NB4 (cell line): ENCODE measurements at places on chromosomes 2 and 18.

DNA sequence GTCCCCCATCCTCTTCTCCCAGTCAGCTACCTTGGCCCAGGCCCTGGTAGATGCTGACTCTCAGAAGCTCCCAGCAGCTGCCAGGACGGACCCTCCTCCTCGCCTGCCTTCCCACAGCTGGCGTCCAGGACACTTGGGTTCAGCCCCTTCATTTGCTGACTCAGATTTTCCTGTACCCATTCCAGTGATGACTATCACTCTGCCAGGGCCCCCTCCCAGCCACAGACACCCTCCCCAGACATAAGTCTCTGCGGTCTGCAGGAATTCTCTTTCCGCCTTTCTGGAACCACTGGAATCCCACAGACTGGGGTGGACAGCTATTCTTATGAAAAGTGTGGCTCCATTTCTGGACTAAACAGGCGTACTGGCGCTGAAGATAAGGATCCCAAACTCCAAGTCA lies 260.3 kb upstream of the EPAS1 start:
- no peak for DNase-seq

GRCh38 chr2:54936766-54937165 lies 113.5 kb downstream of the RTN4 start:
- DNase-seq = no peak

- no peak for DNase-seq
Observed at GRCh38 chr18:70024093-70024492, 76.4 kb upstream of the CD226 start.

DNA sequence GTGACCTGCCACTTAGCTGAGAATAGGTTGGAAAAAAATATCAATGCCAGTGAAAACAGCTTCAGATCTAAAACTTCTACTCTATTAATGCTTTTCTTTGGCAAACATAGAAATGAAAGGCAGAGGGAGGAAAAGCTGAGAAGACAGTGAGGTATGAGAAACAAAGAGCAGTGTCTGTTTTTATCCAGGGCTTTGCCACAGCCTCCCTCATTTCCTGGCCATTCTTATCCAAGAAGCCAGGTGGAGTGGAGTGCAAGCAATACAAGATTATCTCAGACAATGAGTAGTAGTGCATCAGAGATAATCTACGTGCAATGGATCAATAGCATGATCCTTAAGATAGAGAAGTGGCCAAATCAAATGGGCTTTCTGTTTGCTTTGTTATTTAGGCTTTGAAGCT lies 808.7 kb upstream of the PIK3C3 start:
- DNase-seq = no peak

GRCh38 chr18:27546991-27547390 lies 361.9 kb upstream of the CHST9 start:
- no peak for DNase-seq

DNA sequence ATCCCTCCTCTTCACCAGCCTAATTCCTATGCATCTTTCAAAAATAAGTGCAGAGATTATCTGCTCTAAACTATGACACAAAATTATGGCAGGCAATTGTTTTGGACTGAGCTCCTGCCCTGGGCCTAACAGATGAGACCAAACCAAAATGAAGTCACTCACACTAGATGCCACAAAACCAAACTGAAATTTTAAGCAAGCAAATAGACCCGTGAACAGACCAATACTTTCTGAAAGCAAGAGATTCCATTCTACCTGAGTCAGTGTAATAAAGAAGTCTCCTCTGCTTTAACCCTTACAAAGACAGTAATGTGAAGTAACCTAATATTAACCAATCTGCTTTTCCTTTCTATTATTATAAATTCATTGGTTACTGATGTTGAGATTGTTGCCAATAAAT lies 84.3 kb downstream of the RIT2 start:
- no peak for DNase-seq

DNA sequence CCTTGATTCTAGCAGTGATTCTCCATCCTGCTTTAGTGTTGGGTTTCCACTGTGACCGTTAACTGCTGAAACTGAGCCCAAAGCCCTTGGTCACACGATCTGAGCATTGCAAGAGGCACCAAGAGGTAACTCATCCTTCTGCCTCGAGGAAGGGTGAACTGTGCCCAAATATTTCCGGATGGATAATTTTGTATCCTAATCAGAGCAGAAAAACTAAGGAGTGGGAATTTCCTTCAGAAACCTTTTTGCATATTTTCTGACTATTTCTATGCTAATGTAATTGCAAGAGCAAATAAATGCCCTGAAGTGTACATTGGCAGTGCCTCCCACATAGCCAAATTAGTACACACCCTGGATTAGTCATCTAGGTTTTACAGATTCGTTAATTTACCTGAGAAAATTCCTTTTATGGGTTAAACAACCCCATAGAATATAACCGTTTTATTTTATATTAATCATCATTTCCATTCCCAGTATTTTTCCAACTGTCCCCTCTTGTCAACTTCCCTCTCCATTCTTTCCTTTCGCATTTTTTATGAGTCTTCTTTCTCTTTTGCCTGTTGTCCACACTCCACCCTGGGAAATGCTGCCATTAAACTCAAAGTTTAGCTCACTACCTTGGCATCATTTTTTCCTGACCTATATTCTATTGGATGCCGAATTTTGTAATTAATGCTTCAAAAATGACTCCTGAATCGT lies 31.7 kb upstream of the COBLL1 start:
- DNase-seq = no peak

GRCh38 chr2:80026040-80026729 lies 278.4 kb downstream of the LRRTM1 start:
- DNase-seq = no peak

GRCh38 chr2:32058130-32058529 lies 5.2 kb upstream of the SPAST start:
- no peak for DNase-seq

DNA sequence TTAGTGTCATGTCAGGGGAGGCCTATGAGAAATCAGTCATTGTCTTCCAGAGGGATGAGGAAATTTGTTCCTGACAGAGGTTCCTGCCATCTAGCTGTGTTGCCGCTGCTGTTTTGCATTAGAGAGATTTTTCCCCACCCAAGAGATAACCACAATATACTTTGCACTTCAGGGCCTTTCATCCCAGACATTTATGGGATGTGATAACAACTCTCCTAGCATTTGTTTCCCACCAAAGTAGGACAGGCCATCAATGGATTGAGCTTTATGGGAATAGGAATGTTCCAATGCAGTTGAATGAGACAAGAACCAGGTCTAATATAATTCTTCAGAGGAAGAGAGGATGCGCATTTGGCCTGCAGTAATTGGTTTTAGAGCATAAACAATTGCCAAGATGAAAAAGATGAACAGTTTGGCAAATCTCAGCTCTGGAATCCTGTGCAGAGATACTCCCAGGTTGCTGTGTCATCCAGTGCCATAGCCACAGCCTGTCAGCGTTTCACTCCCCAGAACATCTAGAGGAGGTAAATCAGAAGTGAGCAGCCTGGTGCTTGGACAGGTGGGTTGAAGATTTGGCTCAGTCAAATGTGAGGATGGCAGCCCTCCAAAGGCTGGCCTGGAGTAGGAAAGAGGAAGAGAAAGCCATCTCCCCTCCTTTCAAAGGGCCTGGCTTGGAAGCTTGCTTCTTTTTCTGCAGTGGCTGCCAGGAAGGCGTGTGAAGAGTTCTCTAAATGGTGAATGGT lies 93.7 kb upstream of the SETBP1 start:
- no peak for DNase-seq

DNA sequence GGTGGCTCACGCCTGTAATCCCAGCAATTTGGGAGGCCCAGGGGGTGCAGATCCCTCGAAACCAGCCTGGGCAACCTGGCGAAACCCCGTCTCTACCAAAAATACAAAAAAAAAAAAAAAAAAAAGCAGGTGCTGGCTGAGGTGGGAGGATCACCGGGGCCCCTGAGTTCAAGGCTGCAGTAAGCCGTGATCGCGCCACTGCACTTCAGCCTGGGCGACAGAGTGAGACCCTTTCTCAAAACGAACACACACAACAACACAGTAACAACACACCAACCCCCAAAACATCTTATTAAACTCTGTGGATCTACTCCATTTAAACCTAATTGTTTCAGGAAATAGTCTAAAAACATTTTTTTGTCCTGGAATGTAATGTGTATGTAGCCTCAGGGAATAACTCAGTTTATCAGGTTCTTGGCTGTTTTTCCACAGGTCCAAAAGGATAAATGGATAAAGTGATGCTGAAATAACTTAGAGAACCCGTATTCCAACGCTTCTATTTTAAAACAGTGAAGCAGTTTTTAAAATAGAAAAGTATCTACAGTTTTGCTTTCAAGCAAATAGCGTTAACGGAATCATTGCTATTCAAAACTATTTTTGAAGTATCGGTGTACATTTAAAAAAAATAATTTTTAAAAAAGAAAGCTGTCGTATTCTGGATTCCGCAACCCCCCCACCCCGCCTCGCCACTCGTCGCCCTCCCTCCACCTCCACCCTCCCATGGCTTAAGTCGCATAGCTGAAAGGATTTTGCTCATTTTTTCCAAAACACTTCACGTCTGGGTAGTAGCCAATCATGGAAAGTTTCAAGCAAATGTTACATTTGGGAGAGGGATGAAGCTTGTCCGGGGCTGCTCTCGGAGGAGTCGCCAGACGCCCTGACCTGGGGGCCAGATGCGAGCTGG lies 895 bp upstream of the GLS start:
- DNase-seq = no peak

- no peak for DNase-seq
Observed at GRCh38 chr2:239132156-239132709, 268.6 kb downstream of the HDAC4 start.

GRCh38 chr2:50856016-50856541 lies 175.9 kb downstream of the NRXN1 start:
- DNase-seq = no peak

- DNase-seq = no peak
Observed at GRCh38 chr18:79483971-79484491, 88.3 kb downstream of the NFATC1 start.

- peak; percentile 23 for DNase-seq
Observed at GRCh38 chr2:6784291-6784690, 81.4 kb downstream of the CMPK2 start.

- DNase-seq = no peak
Observed at GRCh38 chr2:133655610-133656009, 87.3 kb upstream of the NCKAP5 start.

DNA sequence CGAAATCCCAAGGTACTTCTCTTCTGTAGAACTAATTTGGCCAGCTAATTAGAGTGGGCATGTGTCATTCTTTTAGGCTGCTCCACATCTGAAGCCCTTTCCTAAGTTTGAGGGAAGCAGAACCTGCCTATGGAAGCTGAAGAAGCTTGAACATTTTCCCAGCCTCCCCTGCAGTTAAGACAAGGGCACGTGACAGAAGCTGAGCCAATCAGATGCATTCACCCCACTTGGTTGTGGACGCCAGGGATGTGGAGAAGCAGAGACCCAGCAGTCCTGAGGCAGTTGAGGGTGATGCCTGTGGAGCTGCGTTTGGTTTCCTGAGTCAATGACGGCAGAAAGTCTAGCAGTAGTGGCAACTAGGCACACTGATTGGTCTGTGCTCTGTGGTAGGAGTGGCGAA lies 26.1 kb upstream of the CERS6 start:
- DNase-seq = no peak

DNA sequence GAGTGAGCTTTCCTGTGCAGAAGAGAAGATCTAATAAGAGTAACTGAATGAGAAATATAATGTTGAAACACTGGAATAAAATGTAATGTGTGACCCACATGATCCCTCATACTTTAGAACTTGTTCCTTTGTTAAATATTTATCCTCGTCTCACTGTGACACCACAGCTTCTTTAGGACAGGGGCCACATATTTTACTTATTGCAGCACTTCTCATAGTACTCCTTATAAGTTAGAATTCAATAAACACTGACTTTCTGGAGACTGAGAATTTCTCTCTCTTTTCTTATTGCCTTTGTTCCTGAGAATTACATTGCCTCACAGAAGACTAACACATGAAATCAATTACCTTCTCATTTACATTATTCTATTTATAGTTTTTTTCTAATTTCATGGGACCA lies 1234.6 kb upstream of the CHAC2 start:
- no peak for DNase-seq

- DNase-seq = no peak
Observed at GRCh38 chr18:44569391-44570055, 111.2 kb upstream of the SETBP1 start.

- DNase-seq = no peak
Observed at GRCh38 chr18:73742957-73743356, 404.7 kb downstream of the FBXO15 start.

GRCh38 chr18:21761471-21762115 lies 21.0 kb downstream of the MIB1 start:
- peak; percentile 19 for DNase-seq

GRCh38 chr18:3688690-3689089 lies 238.7 kb downstream of the TGIF1 start:
- DNase-seq = no peak

DNA sequence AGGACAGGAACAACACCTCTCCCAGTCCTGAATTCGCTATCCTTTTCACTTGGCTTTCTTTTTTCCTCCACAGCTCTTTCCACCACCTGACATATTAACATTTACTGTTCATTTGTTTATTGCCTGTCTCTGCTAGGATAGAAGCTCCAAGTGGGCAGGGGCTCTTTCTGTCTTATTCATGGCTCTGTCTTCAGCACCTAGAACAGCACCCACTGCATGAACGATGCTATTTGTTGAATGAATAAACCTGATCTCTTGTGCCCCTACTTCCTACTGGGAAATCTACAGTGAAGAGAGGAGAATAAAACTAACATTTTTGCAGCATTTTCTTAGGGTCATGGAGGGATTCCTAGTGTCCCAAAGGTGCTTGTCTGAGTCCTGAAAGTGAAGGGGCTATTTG lies 24.4 kb upstream of the GAREM2 start:
- DNase-seq = peak; percentile 42

DNA sequence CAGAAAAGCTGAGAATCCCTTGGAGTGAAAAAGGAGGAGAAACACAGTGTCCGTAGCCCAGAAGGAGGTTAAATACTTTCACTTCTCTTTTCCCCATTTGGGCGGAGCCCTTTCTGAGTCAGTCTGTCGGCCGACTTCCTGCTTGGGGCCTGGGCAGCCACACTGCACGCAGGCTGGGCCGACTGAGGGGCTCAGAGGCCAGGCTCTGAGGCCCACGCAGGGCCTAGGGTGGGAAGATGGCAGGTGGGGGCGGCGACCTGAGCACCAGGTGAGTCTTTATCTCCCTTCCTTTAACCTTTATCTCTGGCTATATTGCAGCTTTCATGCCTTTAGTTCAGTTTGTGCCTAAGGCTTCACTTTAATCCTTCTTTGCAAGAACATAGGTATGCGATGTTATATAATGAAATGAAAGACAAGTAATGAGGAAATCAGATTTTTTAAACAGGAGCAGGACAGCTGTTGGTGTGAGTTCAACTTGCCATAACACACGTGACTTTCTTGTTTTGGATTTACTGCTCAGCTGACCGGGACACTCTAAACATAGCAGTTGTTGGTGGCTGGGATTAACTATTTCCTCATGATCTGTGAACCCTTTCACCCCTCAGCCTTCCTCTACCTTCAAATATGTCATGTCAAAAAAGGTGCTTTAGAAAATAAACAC lies at the start of gene SP100:
Gene SP100, plus strand, starts transcription at position 141 of the 661 bp plus-strand sequence. Its CDS starts 96 bp downstream, at position 237.
- DNase-seq = peak; percentile 94

GRCh38 chr2:228140934-228141528 lies 40.5 kb downstream of the SPHKAP start:
- DNase-seq = no peak
